ENCODE measurements at places on chromosomes 5 and 9. TPM values are rescaled to one million over a fixed set of nuclear protein-coding genes. Genes with fewer than 3 reads are reported as not detected.

- DNase-seq = no peak
Observed at GRCh38 chr5:53430618-53431252, 49.7 kb upstream of the FST start.

DNA sequence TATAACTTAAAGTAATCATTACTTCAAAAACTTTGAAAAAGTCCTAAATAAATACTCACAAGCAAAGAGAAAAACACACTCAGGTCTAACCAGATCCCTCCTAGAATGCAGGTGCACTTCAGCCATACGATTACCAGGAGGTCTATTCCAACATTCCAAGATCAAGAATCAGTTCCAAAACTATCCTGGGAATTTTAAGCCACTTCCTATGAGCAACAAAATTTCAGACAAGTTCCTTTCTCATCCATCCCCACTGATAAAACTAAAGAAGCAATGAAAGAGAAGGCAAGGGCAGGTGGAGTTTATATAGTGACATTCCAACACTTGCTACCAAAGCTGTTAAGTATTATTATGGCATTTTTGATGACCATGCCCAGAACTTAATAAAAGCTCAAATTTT, 29.6 kb downstream of the MLLT3 start:
- DNase-seq = no peak

GRCh38 chr5:134507452-134507851, 18.0 kb upstream of the JADE2 start:
- DNase-seq = no peak

- DNase-seq = no peak
Observed at GRCh38 chr5:151925340-151925739, 689 bp upstream of the GLRA1 start.

CDC23 gene
- total RNA-seq = 22.2 TPM

SLC4A9 gene
- total RNA-seq = not detected

GRCh38 chr9:103399535-103399934, 404.4 kb downstream of the CYLC2 start:
- DNase-seq = no peak

GRCh38 chr9:87950296-87950695, 24.0 kb downstream of the CDK20 start:
- DNase-seq = no peak

DNA sequence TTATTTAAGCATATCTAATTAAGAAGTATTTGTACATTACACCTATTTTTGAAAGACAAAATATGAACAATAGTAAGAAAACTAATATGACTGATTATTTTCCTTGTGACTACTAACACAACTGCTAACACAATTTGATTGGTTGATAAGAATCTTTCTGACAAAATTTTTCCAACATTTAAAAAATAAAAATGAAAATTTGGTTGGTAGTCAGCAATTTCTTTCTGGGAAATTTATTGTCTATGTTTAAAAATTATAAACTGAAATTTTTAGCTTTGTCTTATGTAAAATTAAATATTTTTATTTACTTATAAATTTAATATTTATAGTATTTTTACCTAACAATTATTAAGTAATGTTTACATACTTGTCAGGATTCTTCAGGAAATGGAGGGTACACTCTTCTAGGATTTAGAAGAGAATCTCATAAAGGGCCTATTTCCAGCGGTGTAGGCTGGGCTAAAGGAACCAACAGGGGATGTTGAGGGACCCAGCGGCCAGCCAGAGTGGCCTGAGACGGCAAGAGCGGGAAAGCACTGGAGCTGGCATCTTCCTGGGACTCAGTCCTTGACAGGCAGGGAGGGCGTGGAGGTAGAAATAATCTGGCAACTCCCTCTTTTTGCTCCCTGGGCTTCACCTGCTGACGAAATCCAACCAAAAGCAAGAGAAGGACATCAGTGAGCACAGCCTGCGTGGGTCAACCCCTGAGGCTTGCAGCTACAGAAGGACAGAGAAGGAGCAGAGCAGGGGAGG, 14.7 kb upstream of the FAM120A start:
- no peak for DNase-seq

DNA sequence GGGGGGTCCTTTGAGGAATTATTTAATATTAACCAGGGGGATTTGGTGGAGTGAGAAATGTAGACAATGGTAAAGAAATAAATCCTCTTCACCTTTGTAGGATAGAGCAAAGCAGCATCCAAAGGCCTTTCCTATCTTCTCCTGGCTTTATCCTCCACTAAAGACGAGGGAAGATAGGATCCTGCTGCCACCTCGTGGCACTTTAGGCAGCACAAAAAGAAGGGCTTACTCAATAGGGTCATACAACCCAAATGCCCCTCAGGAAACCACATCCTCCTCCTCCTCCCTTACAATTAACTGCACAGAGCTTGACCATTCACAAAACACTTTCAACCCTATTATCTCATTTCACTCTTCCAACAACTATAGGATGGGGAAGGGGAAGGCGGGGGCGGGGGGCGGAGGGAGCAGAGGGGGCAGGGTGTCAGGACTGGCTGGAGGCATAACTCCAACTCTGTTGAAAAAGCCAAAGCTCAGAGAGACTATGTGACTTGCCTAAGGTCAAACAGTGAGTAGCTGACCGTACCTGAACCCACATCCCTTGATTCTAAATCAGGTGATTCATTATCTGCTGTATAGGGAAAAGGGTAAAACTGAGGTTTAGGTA, 45.4 kb upstream of the MYOT start:
- DNase-seq = peak; percentile 43

GRCh38 chr5:17730421-17730820, 96.2 kb downstream of the TAF11L14 start:
- DNase-seq = no peak

C1QTNF2 gene
- total RNA-seq = 1.3 TPM

DNA sequence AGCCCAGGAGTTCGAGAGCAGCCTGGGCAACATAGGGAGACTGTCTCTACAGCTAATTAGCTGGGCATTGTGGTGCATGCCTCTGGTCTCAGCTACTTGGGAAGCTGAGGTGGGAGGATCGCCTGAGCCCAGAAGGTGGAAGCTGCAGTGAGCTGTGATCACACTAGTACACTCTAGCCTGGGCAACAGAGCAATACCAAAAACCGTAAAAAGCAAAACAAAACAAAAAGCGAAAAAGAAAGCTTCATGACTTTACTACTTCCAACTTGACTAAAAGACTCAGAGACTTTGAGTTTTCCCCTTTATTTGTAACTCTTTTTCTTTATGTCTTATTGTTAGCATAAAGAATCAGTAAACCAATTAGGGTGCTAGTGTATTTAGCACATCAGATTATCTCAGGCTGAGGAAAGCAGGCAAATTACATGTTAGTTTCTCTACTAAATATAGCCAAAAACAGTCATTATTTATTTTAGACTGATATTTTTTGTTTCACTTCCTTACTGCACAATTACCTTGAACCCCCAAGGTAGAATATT, 5.4 kb downstream of the RAD17 start:
- no peak for DNase-seq

- DNase-seq = no peak
Observed at GRCh38 chr5:62547945-62548630, 30.5 kb upstream of the LRRC70 start.

DNA sequence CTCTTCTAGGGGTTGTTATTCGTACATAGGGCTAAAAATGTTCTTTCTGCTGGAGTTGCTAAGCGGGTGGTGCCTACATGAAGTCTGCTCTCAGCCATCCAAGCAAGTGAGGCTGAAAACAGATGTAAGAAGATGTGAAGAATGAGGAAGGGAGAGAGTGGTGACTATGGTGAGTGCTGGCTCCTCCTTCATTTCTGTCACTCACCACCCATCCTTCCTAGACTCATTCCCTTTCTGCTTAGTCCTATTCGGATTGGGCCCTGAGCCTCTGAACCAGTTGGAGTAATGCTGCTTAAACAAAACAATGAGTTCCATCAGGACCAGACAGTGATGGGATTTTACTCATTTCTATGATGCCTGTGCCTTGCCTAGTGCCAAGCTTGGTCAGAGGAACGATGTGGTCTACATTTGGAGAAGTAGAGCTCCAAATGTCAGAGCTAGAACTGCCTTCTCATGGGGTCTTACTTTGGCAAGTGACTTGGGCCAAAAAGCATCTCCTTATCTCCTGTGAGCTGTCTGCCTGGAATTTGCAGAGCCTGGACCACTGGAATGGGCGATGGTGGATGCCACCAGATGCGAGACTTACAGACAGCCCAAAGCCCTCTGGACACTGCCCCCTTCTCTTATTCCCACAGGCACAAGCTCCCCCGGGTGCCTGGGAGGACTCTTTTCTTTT, 192.9 kb downstream of the FBXL7 start:
- DNase-seq = no peak

REEP2 gene
- 6.3 TPM for total RNA-seq

ATOX1 gene
- total RNA-seq = 63.2 TPM

DNA sequence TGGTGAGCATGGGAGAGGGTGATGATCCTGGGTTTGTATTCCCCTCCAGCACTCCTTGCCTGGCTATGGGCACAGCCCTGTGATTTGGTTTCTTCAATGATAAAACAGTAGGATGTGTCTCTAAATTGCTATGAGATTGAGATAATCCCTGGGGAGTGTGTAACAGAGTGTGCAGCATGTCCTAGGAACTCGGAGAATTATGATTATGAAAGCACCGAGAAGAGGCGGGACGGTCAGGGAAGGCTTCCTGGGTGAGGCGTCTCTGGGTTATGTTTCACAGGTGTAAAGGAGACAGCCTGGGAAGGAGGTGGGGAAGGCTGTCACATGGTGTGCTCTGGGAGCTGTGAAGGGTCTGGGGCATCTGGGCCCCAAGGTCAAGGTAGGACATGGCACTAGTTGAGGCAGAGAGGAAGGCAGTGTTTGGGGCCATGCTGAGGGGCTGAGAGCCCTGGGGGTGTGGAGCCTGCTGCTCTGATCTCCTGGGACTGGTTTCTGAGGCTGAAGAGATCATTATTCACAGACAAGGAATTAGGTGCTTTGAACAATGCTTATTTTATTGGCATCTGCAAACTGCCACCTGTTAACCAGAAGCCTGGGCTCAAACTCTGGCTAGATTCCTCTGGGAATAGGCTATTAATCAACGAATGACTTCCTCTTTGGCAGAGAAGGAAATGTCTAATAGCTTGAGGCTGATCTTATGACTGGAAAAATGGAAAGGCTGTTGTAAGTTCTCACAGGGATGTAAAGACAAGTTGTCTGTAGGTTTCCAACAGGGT, 73.8 kb upstream of the IL12B start:
- no peak for DNase-seq

GRCh38 chr5:158212917-158213316, 354.0 kb upstream of the CLINT1 start:
- DNase-seq = no peak

PCDHGB7 gene
- 8.8 TPM for total RNA-seq

DNA sequence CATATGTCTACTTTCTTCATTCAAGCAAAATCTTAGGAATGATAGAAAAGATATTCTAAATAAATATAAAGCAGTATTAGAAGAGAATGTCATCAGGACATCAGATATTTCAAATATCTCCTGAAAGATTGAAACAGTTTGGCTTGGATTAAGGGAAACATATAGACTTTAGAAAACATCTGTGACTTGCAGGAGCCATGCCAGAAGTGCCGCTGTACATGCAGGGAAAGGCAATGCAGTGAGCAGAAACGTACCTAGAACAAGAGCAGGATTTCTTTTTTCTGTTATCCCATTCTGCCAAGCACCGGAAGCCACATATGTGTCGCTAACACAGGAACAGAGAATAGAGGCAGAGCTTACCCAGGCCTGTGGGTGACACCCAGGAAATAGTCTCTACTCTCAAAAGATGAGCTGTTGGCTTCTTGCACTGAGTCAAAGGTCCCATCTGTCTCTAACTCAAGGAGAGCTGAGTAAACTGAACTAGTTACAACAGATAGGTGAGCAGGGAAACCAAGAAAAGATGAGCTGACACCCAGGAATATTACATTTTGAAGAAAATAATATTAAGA, 5.8 kb downstream of the ADAMTS19 start:
- no peak for DNase-seq

DNA sequence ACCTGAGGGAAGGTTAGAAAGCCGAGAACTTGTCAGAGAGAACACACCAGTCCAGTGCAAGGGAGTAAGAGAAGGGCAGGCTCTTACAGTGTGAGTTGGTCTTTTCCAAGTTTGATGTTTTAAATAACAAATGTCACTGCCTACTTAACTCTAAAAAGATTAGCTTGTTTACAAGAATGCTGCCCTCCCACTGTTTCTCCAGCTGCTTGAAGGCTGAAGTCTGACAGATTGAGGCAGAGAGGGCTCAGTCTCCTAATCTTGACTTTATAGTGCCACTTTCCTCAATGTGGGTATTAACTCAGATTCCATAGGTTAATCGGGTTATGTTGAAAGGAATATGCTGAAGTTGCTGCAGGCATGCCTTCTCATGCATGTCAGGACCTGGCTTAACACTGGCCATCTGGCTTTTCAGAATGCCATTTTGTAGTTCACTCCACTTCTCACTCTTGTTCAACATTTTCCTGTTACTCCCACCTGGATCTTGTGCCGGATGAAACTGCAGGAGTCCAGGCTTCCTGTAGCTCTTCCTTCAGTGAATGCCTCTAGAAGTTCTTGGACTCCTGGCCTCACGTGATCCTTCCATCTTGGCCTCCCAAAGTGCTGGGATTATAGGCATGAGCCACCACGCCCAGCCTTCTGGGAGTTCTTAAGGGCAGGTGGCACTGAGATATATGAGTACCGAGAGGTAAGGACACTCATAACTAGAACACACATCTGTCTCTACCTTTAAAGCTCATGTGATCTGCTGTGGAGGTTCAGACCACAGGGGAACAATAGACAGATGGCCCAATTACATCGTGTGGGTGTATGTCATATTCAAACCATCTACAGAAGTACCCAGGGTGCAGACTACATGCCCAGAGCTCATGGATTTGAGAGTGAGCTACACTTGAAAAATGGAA, 249.7 kb downstream of the ARHGAP26 start:
- DNase-seq = no peak

GRCh38 chr5:172593721-172594235, 47.3 kb upstream of the NEURL1B start:
- DNase-seq = no peak

GRCh38 chr5:177487975-177488374, 9.4 kb downstream of the PDLIM7 start:
- no peak for DNase-seq

TAS2R1 gene
- not detected for total RNA-seq

ISL1 gene
- not detected for total RNA-seq

MSMP gene
- not detected for total RNA-seq

SLC36A3 gene
- total RNA-seq = not detected

DNA sequence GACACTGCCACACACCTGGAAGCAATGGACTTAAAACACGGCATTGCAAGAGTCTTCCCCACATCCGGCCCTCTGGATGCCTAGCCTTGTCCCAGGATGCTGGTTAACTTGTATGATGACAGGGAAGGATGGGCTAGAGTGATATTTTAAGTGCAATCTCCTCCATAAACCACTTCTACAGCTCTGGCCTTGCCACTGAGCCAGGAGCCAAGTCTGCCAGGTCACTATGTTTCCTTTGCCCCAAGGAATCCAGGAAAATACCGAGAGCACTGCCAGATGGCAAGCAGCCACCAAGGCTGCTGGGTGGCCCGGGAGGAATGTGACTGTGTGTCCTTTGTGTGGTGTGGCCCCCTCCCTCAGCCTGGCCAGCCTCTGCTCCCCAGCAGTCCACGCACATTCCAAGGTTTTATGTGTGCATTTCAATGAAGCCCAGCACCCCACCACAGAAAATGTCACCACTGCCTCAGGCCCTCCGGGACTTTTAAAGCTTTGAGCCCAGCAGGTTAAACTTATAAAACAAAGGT, 106.0 kb downstream of the FRMD3 start:
- DNase-seq = peak; percentile 88

GRCh38 chr5:175748650-175749049, 90.8 kb downstream of the HRH2 start:
- no peak for DNase-seq

WWC1 gene
- total RNA-seq = 4.3 TPM
